Gastrocnemius medialis (tissue), 4 donors: ENCODE measurements at places on chromosomes 5 and 9.

DNA sequence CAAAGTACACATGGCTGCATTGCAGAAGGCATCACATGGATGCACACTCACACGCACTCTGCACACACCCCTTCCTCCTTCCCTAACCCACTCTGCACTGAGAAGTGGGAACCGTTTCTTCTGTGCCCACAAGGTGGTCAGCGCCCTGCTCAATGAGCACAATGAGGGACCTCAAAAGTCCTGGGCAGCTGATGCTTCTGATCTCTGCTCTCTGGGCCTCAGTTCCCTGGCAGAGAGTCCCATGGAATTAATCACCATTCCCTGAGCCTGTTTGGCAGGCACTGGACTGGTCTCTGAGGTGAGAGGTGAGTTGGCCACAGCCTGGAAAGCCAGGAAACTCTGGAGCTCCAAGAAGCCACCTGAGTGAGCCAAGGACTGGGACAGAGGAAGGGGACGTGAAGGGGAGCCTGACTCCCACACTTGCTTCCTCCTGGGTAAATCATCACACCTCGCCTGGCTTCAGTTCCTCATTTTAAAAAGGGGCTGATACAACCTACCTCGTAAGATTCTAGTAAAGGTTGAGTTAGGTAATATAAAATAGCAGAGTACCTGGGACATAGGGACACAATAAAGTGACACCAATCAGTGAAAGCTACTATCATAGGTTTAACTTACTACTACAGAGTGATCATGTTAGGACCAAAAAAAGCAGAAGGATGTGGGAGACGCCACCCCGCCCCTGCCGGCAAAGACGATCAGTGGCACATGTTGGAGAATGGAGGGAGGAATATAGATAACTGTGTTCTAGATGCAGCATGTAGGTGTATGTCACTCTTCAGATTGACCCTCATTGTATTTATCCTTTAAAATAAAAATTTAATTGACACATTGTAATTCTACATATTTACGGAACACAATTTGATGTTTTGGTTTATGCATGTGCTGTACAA, 21.1 kb upstream of the IGFBPL1 start:
- no peak for DNase-seq

- DNase-seq = no peak
These were observed 9.7 kb downstream of the NIPAL4 start for GRCh38 chr5:157469687-157470086.

DNA sequence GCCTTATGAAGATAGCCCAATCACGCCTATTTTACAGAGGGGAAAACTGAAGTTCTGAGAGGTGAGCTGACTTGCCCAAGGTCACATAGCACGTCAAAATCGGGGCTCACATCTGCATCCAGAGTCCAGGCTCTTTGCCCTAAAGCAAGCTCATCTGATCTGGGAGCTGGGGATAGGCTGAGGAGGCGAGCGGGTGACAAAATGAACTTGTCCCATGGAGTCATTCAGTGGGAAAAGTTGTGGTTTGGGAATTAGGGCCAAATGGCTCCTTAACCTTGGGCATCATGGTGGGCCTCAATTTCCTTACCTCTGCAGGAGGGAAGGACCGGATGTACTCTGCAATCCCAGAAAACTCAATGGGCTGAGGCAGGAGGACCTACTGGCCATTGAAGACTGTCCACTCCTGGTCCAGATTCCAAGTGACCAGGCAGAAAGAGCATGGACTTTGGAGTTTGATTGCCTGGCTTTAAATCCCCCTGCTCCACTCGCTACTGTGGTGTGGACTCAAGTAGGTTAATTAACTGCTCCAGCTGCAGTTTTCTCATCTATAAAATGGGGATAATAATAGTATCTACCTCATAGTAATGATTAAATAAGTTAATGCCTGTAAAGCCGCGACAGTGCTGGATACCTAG, 160.4 kb downstream of the RGS3 start:
- DNase-seq = no peak

DNA sequence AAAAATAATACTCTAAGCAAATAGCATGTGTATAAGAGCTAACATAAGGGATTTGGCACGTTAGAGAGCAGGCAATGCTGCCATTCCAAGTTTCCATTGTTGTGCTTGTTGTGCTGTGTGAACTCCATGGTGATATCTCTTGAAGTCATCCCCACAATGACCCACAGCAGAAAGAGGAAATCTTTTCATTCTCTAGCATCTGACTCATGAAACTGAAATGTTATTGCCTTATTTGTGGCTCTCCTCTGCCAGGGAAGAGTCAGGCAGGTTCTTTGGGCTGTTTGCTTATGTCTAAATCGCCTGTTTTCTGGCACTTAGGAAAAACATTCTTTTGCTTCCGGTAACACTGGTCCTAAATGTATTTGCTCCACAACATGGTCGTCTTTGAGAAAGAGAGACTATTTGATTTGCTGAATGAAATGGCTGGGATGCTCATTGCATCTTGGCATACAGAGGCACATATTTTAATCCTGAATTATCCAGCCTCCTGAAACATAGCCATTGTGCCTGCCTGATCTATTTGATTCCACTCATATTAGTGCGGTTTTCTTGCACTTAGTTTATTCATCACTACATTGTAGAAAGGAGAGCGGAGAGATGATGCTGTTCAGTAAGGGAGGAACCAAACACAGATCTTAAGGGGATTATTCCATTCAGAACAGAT, 188.8 kb downstream of the CSNK1G3 start:
- no peak for DNase-seq
